ENCODE measurements at places on chromosomes 7 and 10. TPM values are rescaled to one million over a fixed set of nuclear protein-coding genes. Genes with fewer than 3 reads are reported as not detected.

DNA sequence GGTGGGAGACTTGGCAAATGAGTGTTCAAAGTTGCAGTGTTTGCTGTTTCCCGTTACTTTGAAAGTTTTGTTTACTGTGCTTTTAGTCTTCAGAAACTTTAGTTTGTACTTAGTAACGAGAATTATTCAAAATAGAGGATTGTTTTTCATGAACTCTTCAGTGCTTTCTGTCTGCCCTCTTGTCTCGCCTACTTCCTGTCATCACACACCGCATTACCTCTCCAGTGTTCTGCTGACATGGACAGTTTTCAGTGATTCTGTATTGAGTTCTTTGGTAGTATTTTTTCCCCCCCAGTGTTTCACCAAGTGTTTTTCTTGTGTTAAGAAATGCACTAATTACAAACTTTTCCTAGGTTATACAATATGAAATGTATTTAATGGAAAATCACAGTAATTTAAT, 207.0 kb downstream of the MLLT10 start:
- no peaks in the 10 kb centered on the region for H3K36me3 ChIP-seq
- no peaks in the 10 kb centered on the region for H3K27me3 ChIP-seq
- no peak overlapping the region for H3K27ac ChIP-seq
- H3K4me1 ChIP-seq: no peaks in the 10 kb centered on the region
- no peak for DNase-seq

DNA sequence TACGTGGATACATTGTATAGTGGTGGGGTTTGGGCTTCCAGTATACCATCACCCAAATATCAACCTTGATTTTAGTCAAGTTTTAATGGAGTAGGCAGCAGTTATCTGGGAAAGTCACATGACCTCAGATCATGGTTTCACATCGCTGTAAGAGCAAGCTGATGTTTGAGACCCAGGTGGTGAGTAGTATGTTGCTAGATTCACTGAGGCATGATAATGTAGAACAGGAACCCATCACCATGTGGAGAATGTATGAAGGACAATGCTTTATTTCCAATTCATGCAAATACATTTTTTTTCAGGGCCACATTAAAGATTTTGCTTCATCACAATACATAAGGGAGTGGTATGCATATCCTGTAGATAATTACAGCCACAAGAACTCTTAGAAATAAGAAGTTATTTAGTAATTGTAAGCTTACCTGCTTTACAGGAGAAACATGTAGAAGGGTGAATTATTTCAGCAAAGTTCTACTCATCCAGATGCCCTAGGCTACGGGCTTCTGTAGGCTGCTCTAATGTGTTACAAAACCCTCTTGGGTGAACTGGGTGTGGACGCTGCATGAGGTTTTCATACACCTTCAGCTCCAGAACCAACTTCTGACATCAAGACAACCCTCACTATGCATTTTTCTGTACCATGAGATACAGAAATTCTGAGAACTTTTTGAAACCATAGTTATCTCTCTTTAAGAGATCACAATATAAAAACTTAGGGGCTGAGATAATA, 27.6 kb upstream of the LAMB4 start:
- no peaks in the 10 kb centered on the region for H3K27me3 ChIP-seq
- H3K4me3 ChIP-seq: no peak overlapping the region
- H3K36me3 ChIP-seq: no peaks in the 10 kb centered on the region

PLXNA4 gene
- total RNA-seq: 0.41 TPM

EGR2 gene
- 4.6 TPM for total RNA-seq

- H3K4me1 ChIP-seq: no peaks in the 10 kb centered on the region
- H3K4me3 ChIP-seq: no peak overlapping the region
- H3K27ac ChIP-seq: no peak overlapping the region
- H3K27me3 ChIP-seq: no peaks in the 10 kb centered on the region
Observed at GRCh38 chr7:11701829-11702560, 130.0 kb downstream of the THSD7A start.

GRCh38 chr7:115822801-115823200, 207.8 kb downstream of the TFEC start:
- no peaks in the 10 kb centered on the region for H3K36me3 ChIP-seq
- H3K27me3 ChIP-seq: no peaks in the 10 kb centered on the region
- no peak for DNase-seq
- no peaks in the 10 kb centered on the region for H3K4me1 ChIP-seq
- no peak overlapping the region for H3K27ac ChIP-seq
- H3K4me3 ChIP-seq: no peak overlapping the region

DNA sequence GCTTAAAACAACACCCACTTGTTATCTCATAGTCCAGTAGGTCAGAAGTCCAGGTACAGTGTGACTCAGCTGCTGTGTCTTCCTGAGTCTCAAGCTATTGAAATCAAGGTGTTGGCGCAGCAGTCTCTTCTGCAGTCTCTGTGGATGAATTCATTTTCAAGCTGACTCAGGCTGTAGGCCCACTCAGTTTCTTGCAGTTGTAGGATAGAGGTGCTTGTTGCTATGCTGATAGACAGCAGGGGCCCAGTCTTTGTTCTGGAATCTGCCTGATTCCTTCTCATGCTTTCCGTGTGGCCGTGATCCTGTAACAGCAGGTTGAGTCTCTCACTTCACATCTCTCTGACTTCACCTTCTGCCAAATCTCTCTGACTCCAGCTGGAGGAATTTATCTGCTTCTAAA, 400.4 kb upstream of the POM121L12 start:
- no peak for DNase-seq
- no peaks in the 10 kb centered on the region for H3K4me1 ChIP-seq
- H3K4me3 ChIP-seq: no peak overlapping the region
- H3K27ac ChIP-seq: no peak overlapping the region
- no peaks in the 10 kb centered on the region for H3K36me3 ChIP-seq
- H3K27me3 ChIP-seq: no peaks in the 10 kb centered on the region

HKDC1 gene
- 0.23 TPM for total RNA-seq

OR2A1 gene
- not detected for total RNA-seq

DNA sequence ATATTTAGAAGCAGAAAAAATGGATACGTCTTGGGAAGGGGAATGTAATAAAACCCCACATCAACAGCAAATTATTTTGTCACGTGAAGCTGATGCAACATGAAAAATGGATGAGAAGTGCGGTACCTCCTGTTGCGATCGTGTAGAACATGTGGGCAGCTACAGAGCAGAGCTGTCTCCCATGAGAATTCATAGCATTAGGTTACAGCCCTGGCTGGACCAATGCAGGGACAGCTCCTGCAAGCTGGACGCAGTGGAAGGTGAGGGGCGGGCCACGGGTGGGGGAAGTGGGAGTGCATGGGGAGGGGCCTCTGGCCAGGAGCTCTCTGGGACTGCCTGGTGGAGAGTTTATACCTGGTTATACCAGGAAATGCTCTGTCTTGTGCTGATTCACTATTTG, 120.3 kb downstream of the GATA3 start:
- H3K27ac ChIP-seq: no peak overlapping the region
- no peaks in the 10 kb centered on the region for H3K4me1 ChIP-seq
- no peaks in the 10 kb centered on the region for H3K27me3 ChIP-seq
- no peak overlapping the region for H3K4me3 ChIP-seq

ZNF783 gene
- total RNA-seq: 20.7 TPM

DNA sequence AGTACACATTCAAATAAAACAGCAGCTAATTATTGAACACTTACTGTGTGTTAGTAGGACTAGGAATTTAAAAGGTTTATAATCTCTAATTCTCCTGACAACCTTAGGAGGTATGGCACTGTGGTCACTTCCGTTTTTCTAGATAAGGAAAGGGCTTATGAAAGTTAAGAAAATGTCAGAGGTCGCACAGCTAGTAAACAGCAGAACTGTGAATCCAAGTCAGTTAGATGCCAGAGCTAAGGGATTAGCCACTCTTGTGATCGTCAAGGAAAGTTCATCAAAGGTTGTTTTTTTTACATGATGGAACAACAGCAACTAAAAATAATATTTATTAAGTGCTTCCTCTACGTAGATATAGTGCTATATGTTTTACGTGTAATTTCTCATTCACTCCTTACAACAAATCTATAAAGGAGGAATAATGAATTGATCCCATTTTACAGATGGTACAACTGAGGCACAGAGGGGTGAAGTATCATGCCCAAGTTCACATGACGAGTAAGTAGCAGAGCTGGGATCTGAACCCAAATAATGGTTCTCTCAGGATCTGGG, 84.9 kb downstream of the NAMPT start:
- peak overlapping the region; percentile 55 for H3K27ac ChIP-seq
- peaks cover 2% of the 10 kb centered on the region for H3K4me1 ChIP-seq
- H3K27me3 ChIP-seq: no peaks in the 10 kb centered on the region
- no peak for DNase-seq
- no peaks in the 10 kb centered on the region for H3K36me3 ChIP-seq

DNA sequence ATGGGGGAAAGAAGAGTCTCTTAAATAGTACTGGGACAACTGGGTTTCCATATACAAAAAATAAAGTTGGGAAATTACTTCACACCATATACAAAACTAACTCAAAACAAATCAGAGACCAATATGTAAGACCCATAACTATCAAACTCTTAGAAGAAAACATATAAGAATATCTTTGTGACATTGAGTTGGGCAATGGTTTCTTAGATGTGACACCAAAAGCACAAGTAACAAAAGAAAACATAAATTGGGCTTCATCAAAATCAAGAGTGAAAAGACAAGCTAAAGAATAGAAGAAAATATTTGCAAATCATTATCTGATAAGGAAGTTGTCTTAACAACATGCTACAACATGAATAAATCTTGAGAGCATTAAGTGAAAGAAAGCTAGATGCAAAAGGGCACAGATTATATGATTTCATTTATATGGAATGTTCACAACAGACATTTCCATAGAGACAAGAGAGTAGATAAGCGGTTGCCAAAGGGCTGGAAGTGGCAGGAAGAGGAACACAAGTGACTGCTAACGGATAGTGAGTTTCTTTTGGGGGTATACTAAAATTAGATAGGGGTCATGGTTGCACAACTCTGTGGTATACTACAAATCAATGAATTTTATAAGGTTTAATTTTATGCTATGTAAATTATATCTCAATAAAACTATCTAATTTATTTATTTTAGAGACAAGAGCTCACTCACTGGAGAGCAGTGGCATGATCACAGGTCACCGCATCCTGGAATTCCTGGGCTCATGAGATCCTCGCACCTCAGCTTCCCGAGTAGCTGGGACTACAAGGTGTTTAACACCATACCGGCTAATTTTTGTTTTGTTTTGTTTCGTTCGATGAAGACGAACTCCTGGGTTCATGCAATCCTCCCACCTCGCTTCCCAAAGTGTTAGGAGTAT, 35.4 kb downstream of the JMJD1C start:
- no peaks in the 10 kb centered on the region for H3K27me3 ChIP-seq
- H3K27ac ChIP-seq: no peak overlapping the region
- H3K4me1 ChIP-seq: no peaks in the 10 kb centered on the region
- H3K36me3 ChIP-seq: no peaks in the 10 kb centered on the region

- peak overlapping the region; percentile 71 for H3K27ac ChIP-seq
- peak; percentile 53 for DNase-seq
- peaks cover 18% of the 10 kb centered on the region for H3K4me1 ChIP-seq
- no peaks in the 10 kb centered on the region for H3K27me3 ChIP-seq
Observed at GRCh38 chr10:63711361-63711760, 190.2 kb downstream of the REEP3 start.

MNX1 gene
- total RNA-seq: 2.9 TPM

TWIST1 gene
- 6.4 TPM for total RNA-seq

GRCh38 chr10:52108236-52108635, 205.8 kb upstream of the DKK1 start:
- no peaks in the 10 kb centered on the region for H3K4me1 ChIP-seq
- no peak overlapping the region for H3K27ac ChIP-seq
- no peaks in the 10 kb centered on the region for H3K36me3 ChIP-seq
- no peaks in the 10 kb centered on the region for H3K27me3 ChIP-seq
- DNase-seq: no peak

GRCh38 chr10:130014263-130015074, 50.4 kb upstream of the EBF3 start:
- H3K4me1 ChIP-seq: no peaks in the 10 kb centered on the region
- DNase-seq: no peak
- H3K27me3 ChIP-seq: no peaks in the 10 kb centered on the region
- no peak overlapping the region for H3K4me3 ChIP-seq
- H3K27ac ChIP-seq: no peak overlapping the region

RBM20 gene
- 0.41 TPM for total RNA-seq

CCDC186 gene
- total RNA-seq: 40.4 TPM

SUMF2 gene
- 152 TPM for total RNA-seq

FHIP2A gene
- 22.1 TPM for total RNA-seq

SFTPA1 gene
- not detected for total RNA-seq

SPDYE5 gene
- not detected for total RNA-seq

DNA sequence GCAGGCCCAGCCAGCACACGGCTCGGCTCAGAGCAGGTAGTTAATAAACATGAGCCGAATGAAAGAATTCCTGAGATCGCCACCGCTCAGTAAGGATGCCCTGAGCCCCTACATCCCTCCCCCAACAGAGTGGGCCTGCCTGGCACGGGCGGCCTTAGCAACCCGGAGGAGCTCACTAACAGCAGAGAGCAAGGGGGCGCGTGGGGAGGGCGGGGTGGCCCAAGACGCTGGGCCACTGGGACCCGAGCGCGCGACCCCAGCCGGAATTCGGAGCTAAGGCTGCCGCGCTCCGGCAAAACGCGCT, 403 bp upstream of the ENO4 start:
- no peaks in the 10 kb centered on the region for H3K4me1 ChIP-seq
- no peaks in the 10 kb centered on the region for H3K36me3 ChIP-seq
- H3K27me3 ChIP-seq: no peaks in the 10 kb centered on the region
- peak overlapping the region; percentile 63 for H3K4me3 ChIP-seq
- peak; percentile 8 for DNase-seq
- peak overlapping the region; percentile 77 for H3K27ac ChIP-seq

DNA sequence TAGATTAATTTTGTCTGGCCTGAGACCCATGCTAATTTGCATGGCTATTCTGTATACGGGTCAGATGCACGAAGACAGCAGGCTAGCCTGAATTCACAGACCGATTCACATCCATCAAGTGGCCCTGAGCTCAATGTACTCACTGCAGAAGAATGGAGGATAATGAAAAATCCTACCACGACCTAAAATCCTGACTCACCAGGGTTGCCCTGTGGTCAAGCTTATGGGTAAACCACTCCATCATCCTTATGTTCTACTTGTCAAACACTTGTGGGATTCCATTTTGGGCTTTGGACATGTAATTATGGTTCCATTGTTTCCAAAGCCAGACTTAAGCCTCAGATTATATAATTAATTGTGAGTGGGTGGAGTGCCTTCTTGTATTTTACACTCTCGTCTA, 110.4 kb upstream of the ZNF438 start:
- DNase-seq: no peak
- H3K27me3 ChIP-seq: no peaks in the 10 kb centered on the region
- H3K27ac ChIP-seq: no peak overlapping the region
- no peak overlapping the region for H3K4me3 ChIP-seq
- H3K36me3 ChIP-seq: no peaks in the 10 kb centered on the region

- H3K4me3 ChIP-seq: no peak overlapping the region
- no peak overlapping the region for H3K27ac ChIP-seq
- no peak for DNase-seq
Observed at GRCh38 chr10:82980321-82980720, 1105.3 kb downstream of the NRG3 start.

- H3K4me3 ChIP-seq: no peak overlapping the region
- no peak for DNase-seq
- H3K27me3 ChIP-seq: no peaks in the 10 kb centered on the region
Observed at GRCh38 chr10:112767156-112767555, 182.9 kb upstream of the TCF7L2 start.
